ENCODE measurements at places on chromosomes 1 and 21.

- DNase-seq = no peak
These were observed 575.9 kb downstream of the USP25 start for GRCh38 chr21:16305686-16306085.

DNA sequence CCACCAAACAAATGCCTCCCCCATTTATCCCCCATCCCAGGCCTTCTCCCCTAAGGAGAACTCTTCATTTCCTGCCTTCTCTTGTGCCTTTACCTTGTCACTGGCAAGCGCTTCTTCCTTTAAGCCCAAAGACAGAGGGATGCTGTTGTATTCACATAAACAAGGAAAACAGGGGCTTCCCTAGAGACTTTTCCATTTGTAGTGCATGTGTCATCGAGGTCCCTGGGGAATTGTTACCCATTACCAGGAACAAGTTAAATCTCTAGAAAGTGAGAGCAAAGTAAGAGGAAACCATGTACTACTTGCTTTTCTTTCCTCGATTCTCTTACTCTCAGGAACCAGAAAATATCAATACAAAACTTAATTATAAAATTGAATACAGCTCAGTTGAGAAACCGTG lies 114.4 kb upstream of the DPT start:
- no peak for DNase-seq

- DNase-seq = no peak
These were observed 366.8 kb downstream of the RPS6KC1 start for GRCh38 chr1:213417846-213418245.

GRCh38 chr1:203792486-203792885 lies 2.9 kb upstream of the ZBED6 start:
- no peak for DNase-seq

GRCh38 chr1:37498872-37499617 lies 15.5 kb downstream of the MEAF6 start:
- no peak for DNase-seq

DNA sequence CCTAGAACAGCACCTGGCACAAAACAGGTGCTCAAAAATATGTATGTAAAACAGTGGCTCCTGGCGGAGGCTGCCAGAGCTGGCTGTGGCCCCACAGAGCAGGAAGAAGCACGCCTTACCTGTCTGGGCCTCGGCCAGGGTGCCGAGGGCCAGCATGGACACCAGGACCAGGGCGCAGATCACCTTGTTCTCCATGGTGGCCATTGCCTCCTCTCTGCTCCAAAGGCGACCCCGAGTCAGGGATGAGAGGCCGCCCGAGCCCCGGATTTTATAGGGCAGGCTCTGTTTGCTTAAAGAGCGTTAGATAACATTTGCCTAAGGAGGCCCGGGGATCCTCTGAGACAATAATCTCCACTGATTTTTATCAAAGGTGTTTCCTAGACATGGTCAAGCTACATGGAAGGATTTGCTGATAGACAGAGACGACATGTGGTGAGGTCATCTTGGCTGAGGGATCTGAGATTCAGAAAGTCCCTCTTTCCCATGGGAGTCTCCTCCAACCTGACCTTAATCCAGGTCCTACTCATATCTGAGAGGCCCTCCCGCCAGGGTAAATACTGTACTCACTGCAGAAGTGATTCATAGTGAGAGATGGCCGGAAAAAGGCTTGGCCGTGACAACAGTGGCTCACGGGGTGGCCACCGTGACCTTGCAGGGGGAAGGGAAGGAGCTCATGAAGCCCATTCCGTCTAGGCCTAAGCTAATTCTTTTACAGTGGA lies at the start of gene TFF1:
TFF1 (minus strand) TSS at position 244 of the 719 bp plus-strand sequence; CDS start at position 204, 40 bp downstream.
- no peak for DNase-seq

GRCh38 chr1:88068407-88068960 lies 615.6 kb upstream of the PKN2 start:
- no peak for DNase-seq

DNA sequence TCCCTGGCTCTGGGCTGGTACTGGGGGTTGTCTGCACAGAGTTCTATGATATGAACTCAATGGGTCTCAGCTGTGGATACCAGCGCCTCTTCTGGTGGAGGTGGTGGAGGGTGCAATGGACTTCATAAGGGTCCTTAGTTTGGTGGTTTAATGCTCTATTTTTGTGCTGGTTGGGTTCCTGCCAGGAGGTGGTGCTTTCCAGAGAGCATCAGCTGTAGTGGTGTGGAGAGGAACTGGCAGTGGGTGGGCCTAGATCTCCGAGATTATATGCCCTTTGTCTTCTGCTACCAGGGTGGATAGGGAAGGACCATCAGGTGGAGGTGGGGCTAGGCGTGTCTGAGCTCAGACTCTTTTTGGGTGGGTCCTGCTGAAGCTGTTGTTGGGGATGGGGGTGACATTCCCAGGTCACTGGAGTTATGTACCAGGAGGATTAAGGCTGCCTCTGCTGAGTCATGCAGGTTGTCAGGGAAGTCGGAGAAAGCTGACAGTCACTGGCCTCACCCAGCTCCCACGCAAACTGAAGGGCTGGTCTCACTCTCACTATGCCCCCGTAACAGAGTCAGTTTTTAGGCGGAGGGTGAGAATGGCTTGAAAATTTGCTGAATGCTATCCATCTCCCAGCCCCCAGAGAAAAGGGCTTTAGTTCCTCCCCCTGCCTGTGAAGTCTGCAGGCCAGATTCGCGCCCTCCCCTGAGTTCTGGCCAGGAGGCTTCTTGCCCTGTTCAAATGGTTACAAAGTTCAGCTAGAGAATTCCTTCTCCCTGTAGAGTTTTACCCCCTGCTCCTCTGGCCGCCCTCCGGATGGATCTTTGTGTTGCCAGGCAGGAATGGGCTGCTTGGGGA lies 902.9 kb downstream of the LTN1 start:
- DNase-seq = no peak

GRCh38 chr1:61174060-61174795 lies 91.9 kb downstream of the NFIA start:
- no peak for DNase-seq

DNA sequence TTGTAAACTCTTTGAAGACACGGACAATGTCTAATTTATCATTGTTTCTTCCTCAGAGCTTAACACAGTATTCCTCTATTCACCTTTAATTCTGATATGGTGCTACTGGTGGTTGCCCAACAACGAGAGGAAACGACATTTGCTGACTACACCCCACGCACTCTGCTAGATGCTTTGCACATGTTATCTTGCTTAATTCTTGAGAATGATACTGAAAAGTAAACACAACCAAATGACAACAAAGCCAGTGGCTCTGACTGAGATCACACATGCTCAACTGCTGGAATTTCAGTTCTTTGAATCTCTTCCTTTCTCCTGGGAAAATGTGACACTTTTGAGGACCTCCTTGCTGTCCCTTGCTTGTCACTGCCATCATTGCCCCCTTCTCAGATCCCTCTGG lies 37.2 kb upstream of the DDAH1 start:
- DNase-seq = no peak

- no peak for DNase-seq
These were observed 577.7 kb downstream of the MRPL39 start for GRCh38 chr21:25029580-25029979.

- no peak for DNase-seq
These were observed 468.4 kb downstream of the TTLL7 start for GRCh38 chr1:83530506-83530905.

- DNase-seq = no peak
These were observed 65.8 kb downstream of the LRRN2 start for GRCh38 chr1:204619721-204620120.

DNA sequence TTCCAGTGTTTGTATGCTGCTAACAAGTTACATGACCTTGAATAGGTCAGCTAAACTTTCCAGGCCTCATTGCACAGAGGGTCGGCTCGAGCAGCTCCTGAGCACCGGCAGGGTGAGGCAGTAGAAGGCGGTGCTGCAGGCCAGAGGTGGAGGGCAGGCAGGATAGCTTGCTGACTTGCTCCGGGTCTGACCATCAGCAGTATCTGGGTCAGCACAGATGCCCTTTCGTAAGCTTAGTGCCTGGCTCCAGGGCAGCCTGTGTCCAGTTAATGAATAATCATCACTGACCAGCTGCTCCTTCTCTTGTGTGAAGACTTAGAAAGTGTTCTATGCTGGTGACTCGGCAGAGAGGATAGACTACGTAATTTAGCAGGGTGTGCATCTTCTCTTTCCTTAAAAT lies 6.9 kb downstream of the MAPKAPK2 start:
- DNase-seq = no peak

DNA sequence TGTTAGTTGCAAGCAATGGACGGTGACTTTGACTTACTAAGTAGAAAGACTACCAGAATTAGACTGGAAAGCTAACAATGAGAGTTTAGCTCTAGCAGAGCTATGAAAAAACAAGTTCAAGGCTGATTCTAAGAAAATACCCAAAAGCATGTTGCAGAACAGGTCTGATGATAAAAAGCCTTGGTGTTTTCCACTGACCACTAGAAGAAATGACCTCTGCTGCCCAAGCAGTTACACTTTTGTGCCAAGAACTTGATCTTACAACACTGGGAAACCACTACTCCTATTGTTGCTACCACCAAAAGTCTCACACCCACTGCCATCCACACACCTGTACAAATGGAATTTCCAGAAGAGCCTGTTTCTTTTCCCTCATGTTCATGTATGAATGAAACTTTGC lies 21.4 kb upstream of the NEK7 start:
- DNase-seq = no peak

GRCh38 chr1:208031932-208032320 lies 121.0 kb upstream of the CD34 start:
- no peak for DNase-seq

- no peak for DNase-seq
These were observed 8.3 kb downstream of the ACTRT2 start for GRCh38 chr1:3029481-3029961.

GRCh38 chr1:9766759-9767442 lies 56.9 kb downstream of the CLSTN1 start:
- DNase-seq = no peak

DNA sequence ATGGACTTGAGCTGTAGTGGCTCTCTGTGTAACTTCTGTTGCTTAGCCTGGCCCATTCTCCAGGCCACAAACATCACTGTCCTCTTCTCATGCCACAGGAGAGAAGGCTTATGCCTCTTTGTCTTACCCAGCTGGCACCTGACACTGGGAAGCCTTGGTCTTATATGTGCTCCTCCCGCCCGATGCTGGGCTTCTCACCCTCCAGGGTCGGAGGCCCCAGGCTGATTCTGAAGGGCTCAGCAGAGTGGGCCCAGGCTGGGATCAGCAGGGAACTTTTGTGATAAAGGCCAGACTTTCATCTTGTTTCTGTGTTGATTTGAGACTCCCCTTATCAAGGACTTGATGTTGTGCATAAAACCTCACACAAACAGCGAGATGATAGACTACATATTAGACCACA lies 29.8 kb downstream of the TRPM2 start:
- no peak for DNase-seq
